Cortex of kidney (tissue), 1 donor: ENCODE measurements at places on chromosomes 13 and 19.

DNA sequence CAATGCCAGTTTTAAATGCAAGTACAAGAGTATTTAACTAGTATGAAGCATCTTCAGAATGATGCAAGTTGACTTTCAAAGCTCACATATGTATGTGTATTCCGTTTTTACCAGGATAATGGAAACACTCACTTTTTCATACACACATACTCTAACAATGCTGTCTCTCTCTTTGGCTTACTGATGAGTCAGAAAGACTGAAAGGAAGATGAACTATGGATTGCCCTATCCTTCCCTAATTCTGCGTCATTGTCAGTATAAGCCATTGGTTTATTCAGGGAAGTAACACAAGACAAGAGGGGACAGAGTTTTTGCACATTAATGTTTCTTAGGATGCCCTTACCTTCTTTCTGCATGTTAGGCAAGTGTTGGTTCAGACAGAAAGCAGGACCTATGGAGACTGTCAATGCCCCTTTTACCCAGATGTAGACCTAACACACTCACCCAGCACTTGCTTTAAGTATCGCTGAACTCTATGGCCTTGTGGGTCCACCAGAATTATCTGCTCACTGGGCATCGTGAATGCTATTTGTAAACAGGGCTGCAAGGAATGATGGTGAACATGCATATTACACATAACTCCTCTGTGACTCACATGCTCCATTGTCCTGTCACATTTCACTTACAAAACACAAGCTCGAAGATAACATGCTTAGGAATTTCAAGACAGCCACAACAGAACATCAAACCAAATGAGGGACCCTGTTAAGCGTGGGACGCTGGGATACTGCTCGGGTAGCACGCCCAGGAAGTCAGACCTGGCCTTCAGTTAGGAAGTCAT lies 10.0 kb upstream of the OXGR1 start:
- no peak for DNase-seq

- no peak for DNase-seq
These were observed 41.4 kb upstream of the ZNF83 start for GRCh38 chr19:52679598-52679997.

GRCh38 chr13:84439108-84439507 lies 556.8 kb upstream of the SLITRK1 start:
- DNase-seq, result no peak

GRCh38 chr19:21698215-21698614 lies 69.2 kb downstream of the ZNF100 start:
- no peak for DNase-seq

- DNase-seq, result no peak
These were observed 9.5 kb downstream of the ERFL start for GRCh38 chr19:41918653-41919244.
